ENCODE measurements at places on chromosomes 2 and 18.
A peak's percentile ranks its signal among the peaks of the same experiment; 100 is the strongest.

GRCh38 chr18:57889841-57890240 is 86.7 kb upstream of the ATP8B1 start:
- no peak for DNase-seq

DNA sequence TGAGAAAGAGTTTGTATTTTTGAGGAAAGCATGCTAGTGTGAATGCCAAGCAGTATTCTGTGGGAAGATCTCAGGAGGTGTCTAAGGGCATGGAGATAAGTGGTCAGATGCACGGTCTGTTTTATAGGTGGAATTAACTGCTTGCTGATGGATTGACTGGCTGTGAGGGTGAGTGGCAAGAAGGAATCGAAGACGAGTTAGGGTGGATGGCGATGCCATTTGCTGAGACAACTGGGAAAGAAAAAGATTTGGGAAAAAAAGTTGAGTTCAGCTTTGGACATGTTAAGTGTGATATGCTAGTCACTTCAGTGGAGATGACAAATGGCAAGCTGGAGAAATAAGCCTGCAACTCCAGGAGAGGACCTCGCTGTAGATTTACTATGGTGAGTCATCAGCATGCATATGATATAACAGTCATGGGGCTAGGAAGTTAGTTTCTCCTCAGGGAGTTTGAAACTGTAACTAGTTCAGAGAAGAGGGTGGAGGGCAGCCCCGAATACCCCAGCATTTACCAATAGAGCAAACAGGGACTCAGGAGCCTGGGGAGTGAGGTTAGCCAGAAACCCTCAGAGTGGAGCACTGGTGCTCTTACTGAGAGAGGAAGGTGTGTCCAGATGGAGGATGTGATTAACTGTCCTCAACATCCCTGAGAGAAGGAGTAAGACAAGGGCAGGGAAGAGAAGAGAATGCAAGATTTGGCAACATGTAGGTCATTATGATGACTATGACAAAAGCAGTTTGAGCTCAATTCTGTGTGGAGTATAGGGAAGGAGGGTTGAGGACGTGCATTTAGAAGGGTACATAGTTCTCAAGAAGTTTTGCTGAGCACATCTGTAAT is 2.0 kb upstream of the HK2 start:
- peak; percentile 56 for DNase-seq

DNA sequence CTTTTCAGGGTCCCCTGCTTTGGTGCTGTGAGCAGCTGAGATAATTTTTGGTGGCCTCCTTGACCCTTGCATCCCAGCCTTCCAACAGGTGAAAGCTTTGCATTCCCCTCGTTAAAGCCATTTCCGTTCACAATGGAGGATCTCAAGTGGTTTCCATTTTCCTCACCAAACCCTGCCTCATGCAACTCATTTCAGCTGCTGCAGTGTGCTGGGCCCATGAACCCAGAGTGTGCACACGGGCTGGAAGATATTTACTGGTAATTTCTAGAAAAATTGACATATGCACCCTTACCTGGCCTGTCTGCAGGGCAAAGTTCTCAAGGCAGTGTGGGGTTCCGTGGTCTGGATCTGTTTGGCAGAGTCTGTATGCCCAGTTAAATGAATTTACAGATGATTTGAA is 246.8 kb upstream of the HS6ST1 start:
- DNase-seq: no peak

DNA sequence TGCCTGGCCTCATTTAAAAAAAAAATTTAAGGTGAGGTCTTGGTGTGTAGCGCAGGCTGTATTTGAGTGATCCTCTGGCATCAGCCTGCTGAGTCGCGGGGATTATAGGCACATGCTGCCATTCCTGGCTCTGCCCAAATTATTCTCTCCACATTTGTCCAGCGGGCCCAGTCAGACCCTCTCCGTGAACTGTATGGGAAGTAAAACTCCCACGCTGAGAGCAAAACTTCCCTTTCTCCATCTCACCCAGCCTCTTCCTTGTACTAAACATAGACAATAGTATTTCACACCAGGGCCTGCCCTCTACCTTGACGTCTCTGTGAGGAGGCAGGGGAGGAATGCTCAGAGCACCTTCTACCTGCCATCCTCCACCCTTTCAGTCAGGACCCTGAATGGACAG is 37.0 kb downstream of the EIF4E2 start:
- no peak for DNase-seq

DNA sequence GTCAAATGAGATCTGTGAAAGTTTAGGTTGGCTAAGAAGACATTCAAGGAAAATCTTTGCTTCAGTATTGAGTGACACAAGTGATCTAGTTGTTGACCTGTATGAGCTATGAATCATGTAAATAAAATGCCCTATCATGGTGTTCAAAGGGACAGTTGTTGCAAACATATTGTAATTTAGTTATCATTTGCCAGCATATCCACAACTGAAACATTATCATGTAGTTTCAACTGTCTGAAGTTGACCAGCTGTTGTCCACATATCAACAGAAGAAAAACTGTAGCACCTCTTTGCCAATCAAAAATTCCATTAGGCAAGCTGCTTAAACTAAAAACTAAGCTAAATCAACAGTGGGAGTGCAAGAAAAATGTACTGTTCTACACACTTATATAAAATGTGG is 527.1 kb upstream of the NRXN1 start:
- no peak for DNase-seq

DNA sequence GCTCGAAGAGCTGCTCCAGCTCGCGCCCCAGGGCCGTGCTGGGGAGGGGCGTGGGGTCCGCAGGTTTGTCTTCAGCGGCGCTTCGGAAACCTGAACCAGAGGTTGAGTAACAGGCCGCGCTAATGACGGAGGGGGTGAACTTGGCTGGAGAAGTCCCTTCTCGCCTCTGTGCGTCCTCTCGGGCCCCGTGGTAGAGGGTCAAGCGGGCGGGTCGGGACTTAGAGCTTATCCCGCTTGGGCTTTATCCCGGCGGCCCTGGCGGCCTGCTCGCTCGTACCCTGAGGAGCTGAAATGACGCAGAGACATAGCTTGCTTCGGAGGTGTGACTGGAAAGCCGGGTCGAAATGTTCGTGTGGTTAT is 479 bp downstream of the RNMT start:
- DNase-seq: peak; percentile 86

DNA sequence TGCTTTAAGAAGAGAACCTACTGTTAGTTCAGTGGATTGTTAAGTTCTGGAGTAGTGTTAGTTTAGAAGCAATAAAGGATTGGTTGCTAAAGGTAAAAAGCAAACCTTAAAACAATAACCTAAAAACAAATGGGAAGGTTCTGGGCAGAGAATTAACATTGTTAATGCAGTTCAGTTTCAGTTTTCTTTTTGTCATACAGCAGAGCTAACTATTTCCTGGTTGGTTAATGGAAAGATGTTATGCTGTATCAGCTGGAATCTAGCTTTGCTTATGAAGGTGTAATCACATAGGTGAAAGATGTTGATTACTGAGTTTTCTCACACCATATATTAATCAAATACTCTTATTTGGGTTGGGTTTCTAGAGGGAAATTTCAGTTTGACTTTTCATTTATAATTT is 23.8 kb downstream of the SMAD4 start:
- no peak for DNase-seq

- no peak for DNase-seq
These were observed 49.8 kb upstream of the NAB1 start for GRCh38 chr2:190599073-190599472.

DNA sequence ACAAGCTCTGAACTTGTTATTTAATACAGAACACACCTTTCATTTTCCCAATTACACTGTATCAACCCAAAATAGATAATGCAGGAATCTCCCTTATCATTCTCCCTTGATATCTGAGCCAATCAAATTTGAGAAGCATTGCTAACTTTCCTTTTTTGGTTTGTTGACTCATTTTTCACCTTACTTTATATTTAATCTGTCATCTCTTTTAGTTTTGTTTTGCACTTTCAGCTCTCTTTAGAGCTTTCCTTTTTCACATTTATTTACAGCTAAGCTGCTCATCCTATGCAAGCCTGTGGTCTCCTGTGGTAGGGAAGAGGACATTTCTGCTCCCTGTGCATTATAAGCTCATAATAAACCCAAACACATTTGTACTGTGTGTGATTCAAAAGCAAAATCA is 50.1 kb downstream of the ITGAV start:
- DNase-seq: no peak

GRCh38 chr2:95265182-95265581 is 9.1 kb upstream of the PROM2 start:
- no peak for DNase-seq

GRCh38 chr2:96407041-96407918 is 71.7 kb downstream of the NCAPH start:
- DNase-seq: peak; percentile 93

DNA sequence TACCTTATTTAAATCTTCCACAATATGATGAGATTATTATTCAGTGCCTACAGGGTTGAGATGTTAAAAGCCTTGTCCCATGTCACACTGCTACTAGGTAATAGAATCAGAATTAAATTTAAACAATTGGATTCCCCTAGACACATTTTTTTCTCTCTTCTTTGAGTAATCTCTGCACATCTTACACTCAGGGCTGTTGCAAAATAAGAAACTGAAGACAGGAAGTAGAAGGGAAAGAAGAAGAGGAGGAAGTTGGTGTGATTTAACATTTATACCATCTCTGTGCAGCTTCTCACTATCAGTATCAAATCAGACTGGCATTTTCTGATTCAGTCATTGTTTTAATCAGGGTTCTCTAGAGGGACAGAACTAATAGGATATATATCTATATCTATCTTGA is 677.6 kb downstream of the IRS1 start:
- no peak for DNase-seq

- DNase-seq: no peak
These were observed 74.4 kb downstream of the TMEM18 start for GRCh38 chr2:602571-603359.

- DNase-seq: no peak
These were observed 13.7 kb downstream of the ANKRD44 start for GRCh38 chr2:197296835-197297234.

- DNase-seq: no peak
These were observed 12.5 kb upstream of the GPR39 start for GRCh38 chr2:132404056-132404455.

DNA sequence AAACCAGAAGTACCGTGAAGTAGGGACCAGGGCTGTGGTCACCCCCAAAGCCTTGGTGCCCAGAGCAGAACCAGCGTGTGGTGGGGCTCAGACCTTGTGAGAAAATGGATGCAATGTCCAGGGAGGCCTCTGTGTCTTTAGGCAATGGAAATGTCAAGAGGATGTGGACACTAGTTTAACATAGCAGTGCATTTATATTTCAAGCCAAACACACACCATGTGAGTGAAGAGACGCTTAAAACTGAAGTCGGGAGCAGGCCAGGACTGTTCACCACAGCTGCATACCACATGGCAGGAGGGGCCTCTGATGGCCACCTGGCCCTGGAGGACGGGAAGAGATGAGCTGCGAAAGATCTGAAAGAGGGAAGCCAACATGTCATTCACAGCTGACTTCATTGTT is 87.3 kb upstream of the LDLRAD4 start:
- no peak for DNase-seq

DNA sequence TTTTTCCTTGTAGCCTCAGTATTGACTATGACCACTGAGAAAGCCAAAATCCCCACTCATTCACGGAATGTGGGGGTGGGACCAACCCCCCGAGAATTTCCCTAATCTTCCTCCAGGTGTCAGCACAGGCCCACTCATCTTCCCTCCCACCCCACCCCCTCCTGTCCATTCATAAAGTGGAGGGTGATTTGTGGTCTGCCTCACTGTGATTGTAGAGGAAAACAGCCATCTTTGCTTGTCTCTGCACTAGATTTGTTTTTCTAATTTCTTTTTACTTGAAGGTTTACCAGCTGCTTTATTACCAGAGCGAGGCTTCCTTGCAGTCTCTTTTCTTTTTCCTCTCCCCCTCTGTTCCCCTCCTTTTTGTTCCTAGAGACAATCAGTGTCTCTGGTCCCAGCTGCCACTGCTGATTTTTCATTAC is 171.8 kb downstream of the ICOS start:
- peak; percentile 65 for DNase-seq

- DNase-seq: peak; percentile 93
These were observed 35.9 kb downstream of the LHCGR start for GRCh38 chr2:48719480-48720177.

DNA sequence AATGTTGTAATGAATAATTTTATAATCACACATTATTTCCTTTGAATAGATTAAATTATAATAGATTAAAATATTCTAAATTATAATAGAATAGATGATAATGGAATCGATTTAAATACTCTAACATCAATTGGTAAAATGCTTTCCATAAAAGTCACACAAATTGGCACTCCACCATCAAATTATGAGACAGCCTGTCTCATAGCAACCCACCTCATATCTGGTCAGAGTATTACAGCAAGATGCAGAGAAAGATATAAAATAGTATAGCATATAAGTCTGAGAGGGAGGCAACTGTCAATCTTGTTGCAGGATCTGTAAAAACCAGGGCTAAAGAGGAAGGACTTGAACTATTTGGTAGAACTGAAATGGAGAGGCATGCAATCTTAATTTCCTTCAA is 98.4 kb upstream of the NCKAP5 start:
- DNase-seq: no peak

DNA sequence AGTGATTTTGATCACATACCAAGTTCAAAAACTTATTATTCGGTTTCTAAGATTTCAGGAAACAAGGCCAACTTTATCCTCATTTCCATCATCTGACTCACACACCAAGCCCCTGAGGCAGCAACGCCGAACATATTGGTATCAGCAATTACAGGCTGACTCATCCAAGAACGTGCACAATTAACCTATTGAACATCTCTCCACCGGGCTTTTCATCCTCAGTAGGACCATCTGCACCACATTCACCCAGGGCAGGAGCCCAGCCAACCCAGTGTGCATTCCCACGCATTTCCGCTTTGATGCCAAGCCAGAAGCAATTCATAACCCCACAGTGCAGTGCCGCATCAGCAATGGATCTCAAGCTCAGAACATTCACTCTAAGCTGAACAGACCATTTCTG is 52.9 kb downstream of the SCG2 start:
- DNase-seq: no peak

DNA sequence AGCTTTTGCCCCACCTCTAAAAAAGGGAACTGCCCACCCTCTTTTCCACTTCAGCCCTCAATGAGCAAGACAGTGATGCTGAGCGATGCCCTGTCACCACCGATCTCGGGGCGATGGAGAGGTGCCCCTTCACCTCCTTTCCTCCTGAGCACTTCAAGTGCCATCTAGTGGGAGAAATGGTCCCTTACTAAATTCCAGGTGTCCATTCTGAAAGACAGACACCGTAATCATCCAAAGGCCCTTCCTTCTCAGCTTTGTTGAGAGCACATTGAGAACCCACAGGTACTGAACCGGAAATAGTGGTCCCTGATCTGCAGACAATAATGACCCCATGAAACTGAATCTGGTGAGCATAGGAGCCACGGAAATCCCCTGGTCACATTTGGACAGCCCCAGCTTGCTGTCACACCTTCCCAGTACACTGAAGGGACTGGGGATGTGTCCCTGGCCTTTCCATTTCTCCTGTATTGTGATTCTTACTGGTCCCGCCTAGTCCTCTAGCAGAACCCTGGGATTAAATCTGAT is 38.5 kb downstream of the KCTD18 start:
- peak; percentile 57 for DNase-seq

- no peak for DNase-seq
These were observed 581 bp downstream of the CAPN14 start for GRCh38 chr2:31216734-31217133.

- DNase-seq: no peak
These were observed 616.7 kb downstream of the TDRD15 start for GRCh38 chr2:21740484-21740883.

- DNase-seq: no peak
These were observed 55.6 kb upstream of the FZD5 start for GRCh38 chr2:207825045-207825954.
